Iris pigment epithelial cell (primary cell): ENCODE measurements at places on chromosomes 2 and 18.
A peak's percentile ranks its signal among the peaks of the same experiment; 100 is the strongest.

- peak; percentile 45 for DNase-seq
These were observed 46.1 kb upstream of the SH3BP4 start for GRCh38 chr2:234905547-234906265.

- no peak for DNase-seq
These were observed 20.1 kb downstream of the SRSF7 start for GRCh38 chr2:38731090-38731489.

GRCh38 chr2:112805542-112805941, 21.2 kb upstream of the IL1A start:
- DNase-seq, result no peak

GRCh38 chr2:38386377-38386776, 9.3 kb upstream of the ATL2 start:
- DNase-seq, result no peak

- DNase-seq, result no peak
These were observed 83.4 kb downstream of the MTCL1 start for GRCh38 chr18:8788503-8789429.

GRCh38 chr2:64655873-64656272, 2.2 kb upstream of the SERTAD2 start:
- DNase-seq, result no peak

- DNase-seq, result peak; percentile 55
These were observed 148.5 kb downstream of the MGAT5 start for GRCh38 chr2:134402410-134402809.

DNA sequence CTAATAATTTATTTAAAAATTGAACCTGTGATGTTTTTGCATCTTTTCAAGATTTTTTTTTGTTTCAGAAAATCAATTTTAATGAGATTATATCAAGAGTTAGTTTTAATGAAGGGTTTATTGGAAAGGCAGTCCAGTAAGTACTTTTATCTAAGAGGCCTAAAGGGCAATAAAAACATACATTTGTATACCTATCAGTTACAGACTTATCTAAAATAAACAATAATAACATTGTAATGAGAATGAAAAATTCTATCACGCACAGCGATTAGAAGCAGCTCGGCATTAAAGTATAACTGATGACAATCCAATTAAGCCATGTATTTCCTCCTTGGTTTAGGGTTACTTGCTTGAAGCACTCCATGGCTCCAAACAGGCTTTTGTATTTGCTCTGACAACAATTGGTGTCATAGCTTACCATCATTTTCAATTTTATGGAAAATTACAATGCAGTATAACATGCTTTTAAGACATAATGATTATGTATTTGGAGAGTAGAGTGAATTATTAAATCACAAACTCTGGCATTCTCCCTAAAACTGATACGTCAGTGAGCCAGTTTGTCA, 629.4 kb downstream of the TSN start:
- DNase-seq, result no peak

DNA sequence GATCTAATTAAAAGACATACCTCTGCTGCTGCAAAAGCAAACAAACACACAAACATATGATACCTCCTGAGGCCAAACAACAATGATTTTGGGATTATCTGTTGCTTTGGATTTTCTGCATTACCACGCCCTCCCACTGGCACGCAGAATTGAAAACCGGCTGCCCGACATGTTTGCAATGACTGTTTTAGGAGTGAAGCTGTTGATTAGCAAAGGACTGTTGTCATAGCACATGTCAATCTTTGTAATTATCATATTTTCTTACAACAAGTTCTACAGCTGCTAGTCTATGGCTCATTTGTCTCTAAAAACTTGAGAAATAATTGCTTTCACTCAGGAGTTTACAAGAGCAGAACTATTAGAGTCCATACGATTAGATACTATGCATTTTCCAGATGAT, 94.4 kb upstream of the MEIS1 start:
- DNase-seq, result no peak

- DNase-seq, result peak; percentile 70
These were observed 101.5 kb downstream of the VAPA start for GRCh38 chr18:10015288-10015701.

DNA sequence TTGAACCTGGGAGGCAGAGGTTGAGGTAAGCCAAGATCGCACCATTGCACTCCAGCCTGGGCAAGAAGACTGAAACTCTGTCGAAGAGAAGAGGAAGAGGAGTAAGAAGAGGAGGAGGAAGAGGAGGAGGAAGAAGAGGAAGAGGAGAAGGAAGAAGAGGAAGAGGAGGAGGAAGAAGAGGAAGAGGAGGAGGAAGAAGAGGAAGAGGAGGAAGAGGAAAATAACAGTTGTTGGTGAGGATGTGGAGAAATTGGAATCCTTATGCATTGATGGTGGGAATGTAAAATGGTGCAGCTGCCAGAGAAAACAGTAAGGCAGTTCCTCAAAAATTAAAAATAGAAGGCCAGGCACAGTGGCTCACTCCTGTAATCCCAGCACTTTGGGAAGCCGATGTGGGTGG, 8.5 kb upstream of the NCL start:
- no peak for DNase-seq

DNA sequence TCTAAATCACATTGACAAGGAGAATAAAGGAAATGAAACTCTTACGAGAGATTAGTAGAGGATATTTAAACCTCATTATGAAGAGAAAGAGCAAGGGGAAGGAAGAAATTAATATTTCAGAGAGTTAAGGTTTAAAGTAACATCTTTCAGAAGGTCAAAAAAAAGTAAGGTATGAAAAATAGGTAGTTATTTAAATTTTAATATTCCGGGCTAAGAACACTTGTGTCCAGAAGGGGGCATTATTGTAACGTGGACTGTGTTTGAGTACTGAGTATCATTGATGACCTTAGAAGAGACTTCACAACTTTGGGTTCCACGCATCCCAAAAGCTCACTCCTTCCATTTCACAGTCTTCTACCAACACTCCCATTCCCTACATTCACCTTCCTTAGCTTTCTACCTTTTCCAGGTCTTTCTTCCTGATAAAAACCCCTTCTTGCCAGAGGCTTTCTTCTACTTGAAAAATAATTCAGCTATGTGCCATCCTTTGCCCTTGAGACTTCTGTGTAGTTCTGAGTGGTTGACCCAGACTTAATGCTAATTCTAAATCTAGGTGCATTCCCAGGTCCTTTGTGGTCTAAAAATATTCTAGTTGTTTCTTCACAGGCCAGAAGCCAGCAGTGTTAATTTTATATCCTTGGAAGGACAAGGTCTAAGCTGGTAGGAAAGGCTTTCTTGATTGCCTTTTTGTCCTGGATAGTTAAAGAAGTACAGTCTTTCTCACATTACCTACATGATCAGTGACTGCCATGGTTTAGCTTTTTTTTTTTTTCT, 16.5 kb downstream of the DYNC1I2 start:
- peak; percentile 42 for DNase-seq

- DNase-seq, result peak; percentile 74
These were observed 44.3 kb downstream of the CACNB4 start for GRCh38 chr2:152054593-152054992.

DNA sequence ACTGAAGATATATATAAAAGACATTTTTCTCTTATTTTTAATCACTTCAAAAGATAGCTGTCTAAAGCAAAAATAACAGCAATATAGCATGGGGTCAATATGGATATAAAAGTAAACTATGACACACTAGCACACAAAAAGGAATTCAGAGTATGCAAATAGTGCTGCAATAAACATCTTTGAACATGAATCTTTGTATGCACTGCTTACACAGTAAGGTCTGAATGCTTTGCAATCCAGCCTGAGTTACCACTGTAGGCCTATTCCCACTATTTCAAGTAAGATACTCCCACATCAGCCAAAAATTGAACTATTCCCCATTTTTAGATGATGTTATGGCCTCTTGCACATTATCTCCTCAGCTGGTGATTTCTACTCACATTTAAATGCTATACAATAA, 27.4 kb upstream of the ERCC3 start:
- peak; percentile 71 for DNase-seq

GRCh38 chr2:58304843-58305242, 63.7 kb upstream of the FANCL start:
- DNase-seq, result no peak

DNA sequence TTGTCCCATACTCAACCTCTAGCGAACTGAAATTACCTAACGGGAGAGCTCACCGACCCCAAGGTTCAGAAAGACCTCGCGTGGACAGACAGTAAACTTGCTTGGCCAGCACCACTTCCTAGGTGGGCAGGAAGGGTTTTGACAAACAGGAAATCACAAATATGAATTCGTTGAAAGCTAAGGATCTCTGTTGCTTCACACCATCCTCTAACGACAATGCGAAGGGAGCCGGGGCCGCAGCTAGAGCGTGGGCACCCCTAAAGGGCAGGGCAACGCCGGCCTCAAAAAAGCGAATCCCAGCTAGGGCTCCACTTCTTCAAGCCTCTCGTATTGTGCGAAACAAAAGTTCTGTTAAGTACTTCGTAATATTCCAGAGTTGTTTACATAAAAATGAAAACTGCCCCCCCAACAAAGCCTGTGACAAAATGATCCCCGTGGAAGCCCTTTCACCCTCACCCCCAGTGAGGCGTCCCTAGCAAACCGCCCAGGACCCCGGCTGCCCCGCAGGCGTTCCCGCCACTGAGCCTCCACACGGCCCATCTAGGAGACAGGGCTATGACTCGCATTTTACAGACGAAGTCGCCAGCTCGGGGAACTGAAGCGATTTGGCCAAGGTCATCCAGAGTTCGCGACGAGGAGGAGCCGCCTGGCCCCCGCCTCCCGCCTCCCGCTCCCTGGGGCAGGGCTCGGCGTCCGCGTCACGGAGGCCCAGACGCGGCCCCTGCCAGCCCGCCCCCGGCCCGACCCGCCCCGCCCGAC, 548 bp downstream of the KANSL3 start:
- peak; percentile 93 for DNase-seq

DNA sequence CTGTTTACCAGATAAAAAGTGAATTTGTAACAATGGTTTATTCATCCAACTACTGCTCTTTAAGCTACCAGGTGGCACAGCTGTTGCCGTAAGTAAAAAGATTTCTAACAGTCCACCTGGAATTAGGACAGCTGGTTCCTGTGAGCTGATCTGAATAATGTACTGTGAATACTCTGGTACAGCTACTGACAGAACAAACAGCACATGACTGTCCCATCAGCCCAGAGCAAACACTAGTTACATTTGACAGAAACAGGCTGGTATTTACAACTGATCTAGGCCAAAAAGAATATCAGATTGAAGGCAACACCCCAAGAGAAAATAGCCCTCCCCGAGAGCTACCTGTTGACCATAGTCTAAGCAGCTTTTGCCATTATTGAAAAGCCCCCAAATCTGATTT, 840.4 kb downstream of the CPS1 start:
- no peak for DNase-seq

GRCh38 chr2:144995482-144995881, 475.6 kb upstream of the ZEB2 start:
- peak; percentile 48 for DNase-seq
